ENCODE measurements at places on chromosomes 5 and 9.

DNA sequence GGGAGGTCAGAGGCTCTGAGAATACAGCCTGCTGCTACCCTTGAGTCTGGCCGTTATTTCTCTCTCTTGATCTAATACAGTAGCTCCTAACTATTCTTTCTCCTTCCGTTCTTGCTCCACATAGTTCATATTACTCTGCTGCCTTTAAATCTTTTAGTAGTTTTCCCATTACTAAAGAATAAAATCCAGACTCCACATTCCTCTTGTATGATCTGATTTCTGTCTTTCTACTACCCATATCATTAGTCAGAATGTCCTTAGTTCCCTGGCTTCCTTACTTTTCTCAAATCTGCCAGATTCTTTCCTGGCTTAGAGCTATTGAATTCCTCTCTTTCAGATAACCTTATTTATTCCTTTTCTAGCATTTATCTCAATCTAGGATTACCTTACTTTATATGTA, 40.0 kb downstream of the MARCHF6 start:
- DNase-seq = no peak

DNA sequence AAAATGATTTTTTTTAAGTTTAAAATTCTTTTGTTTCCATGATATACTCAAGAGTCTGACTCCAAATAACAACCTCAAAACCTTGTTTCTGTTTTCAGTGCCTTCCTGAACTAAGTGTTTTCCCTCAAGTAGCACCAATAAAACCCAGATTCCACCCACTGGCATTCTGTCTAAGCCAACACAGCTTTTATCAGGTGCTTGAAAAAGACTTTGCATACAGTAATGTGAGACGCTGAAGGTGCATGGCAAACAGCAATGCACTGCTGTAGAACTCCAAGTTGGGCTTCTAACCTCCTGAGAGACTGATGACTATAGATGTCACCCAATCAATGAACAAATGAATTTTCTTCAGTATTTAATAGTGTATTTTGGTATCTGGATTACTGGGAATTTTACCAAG, 95.7 kb downstream of the NFIB start:
- no peak for DNase-seq

GRCh38 chr9:27925815-27926214, 352.5 kb upstream of the C9orf72 start:
- no peak for DNase-seq

DNA sequence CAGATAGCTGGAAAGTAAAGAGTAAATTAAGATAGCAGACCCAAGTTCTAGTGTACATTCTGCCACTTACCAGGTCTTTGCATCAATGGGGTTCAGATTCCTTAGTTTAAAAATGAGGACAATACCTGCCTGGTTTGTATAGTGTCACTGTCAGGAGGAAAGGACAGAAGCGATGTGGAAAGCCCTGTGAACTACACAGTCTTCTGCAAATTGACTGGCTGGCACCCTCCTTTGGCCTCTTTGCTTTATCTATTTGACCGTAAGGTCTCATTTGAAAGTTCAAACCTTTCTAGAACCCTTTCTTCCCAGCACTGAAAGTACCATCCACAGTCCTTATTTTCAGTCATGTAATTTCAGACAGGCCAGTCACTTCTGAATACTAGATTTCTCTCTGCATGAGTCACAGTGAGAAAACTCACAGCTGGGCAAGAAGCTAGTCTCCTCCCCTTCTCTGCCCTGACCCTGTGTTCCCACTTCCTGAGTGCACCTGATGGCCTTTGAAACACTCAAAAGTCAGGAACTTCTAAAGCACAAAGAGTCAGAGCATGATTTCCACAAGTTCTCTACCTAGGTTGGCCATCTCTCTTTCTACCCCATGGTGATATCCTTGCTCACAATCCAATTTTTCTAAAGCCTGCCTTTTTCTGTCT, 91.3 kb upstream of the RASEF start:
- DNase-seq = no peak

GRCh38 chr5:173472164-173472563, 143.9 kb upstream of the STC2 start:
- DNase-seq = no peak

DNA sequence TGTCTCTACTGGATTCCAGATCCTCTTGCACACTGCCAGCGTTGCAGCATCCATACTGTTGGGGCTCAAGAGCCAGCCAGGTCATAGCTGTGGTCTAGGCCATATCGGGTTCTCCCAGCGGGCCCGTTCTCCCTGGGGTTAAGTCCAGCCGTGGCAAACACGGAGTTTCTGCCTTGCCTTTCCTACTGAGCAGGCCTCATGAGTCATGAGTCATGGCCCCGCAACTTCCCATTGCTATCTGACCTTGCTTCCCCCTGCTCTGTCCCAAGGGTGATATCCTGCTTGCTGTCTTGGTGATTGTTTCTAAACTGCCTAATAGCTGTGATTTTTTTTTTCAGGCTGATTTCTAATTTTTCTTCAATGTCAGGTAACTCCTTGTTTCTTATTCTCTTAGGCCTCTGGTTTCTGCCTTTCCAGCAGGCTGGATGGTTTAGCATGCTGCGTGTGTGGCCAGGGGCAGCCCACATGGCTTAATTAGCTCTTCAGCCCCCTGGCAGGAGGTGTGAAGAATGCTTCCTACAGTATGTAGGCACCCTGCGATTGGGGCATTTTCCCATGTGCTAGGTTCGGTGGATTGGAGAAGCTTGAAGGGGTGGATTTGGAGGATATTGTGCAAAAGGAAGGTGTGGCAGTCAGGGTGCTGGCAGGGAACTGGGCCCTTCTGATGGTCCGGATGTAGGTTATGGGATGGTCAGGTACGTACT, 18.7 kb downstream of the DAPK1 start:
- no peak for DNase-seq

DNA sequence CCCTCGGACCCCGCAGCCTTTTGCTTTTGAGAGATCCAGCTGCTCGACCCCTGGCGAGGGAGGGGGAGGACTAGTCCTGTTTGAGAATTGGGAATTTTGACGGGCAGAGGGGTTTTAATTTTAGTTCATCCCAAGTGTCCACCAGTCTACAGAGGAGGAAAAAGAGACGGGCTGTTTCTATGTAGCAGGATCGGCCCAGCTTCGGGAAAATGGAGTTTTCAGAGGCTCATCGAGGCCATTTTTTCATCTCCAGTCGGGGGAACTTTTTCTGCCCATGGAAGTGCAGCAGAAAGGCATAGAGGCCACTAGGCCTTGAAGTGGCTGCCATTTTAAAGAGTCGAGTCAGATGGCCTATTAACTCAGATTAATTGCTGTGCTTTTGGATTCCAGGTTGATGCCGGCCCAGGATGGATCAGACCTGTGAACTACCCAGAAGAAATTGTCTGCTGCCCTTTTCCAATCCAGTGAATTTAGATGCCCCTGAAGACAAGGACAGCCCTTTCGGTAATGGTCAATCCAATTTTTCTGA, 1.2 kb downstream of the NSD1 start:
- no peak for DNase-seq

DNA sequence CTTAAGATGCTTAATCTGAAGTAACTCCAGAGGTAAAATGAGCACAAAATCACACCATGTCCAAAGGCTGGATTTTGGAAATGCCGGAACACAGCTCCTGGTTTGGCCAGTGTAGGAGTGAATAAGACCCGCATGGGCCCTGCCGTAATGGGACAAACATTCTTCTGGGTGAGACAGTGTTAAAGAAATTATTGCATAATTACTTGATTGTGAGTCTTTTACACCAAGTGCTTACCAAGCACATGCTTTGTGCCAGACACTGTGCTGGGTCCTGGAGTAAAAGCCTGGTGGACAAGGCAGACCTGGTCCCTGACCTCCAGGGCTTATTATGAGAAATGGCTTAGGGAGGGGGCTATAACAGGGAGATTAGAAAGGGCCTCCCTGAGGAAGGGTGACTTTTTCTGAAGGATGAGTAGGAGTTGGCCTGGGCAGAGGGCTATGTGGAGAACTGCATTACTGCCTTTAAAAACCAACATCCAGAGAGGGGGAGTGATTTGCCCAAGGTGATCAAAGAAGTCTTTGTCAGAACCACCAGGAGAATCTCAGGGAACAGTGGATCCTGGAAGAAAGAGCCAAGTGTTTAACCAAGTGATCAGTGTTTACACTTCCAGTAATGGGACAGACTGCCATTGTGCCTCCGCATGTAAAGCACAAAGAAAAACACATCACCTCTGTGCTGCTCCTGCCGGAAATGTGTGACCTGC, 3.5 kb downstream of the PDE6A start:
- DNase-seq = no peak

GRCh38 chr5:67021962-67022361, 174.6 kb downstream of the CD180 start:
- DNase-seq = no peak

DNA sequence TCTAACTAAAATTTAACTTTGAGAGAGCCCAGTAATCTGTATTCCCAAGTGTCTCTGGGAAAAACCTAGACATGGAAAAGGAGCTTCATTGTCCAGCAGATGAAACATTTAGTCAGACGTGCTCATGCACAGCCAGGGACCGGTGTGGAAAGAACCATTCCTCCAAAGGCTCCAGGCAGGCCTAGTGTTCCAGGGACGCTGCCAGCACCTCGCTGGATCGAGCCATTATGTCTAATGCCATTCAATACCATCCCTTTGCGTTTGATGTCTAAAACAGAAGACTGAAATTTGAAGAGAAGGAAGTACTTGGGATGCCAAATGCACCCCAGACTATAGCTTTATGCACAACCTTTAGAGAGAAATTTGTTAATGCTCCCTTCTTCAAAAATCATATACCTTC, 1.4 kb upstream of the CHSY3 start:
- no peak for DNase-seq

- no peak for DNase-seq
Observed at GRCh38 chr5:93941897-93942296, 200.5 kb upstream of the POU5F2 start.

DNA sequence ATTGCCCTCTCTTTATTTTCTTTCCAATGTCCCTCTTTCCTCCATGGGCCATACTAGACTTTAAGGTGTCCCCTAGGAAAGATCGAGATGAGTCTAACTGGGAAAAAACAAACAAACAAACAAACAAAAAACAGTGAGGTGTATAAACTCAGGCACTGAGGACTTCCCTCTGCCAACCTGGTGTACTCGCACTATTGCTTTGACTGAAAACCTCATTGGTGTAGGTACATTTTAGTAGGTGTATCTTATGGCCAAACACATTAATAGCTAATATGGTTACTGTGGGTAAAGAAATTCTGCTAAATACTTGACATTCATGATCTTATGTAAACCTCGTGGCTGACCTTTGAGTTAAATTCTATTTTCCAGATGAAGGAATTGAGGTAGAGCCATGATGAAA, 74.3 kb downstream of the TNC start:
- no peak for DNase-seq

DNA sequence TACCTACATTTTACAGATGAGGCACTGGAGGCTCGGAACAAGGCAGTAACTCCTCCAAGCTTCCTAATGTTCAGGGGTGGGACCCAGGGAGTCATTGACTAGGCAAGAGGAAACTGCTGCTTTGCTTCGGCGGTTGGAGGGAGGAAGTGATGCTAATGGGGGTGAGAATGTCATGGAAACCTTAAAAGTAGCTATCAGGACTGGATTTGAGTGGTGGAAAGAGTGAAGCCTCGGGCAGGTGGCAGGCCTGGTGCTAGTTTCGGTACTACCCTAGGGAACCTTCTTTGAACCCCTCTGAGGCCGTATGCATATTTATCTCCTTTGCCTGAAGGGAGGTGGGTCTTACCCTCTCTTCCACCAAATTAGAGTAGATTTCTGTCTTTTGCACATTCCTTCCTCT, 1.6 kb downstream of the BSPRY start:
- no peak for DNase-seq

- DNase-seq = no peak
Observed at GRCh38 chr5:32677023-32677422, 34.1 kb upstream of the NPR3 start.

- DNase-seq = no peak
Observed at GRCh38 chr5:122500245-122501088, 188.4 kb downstream of the SNCAIP start.

DNA sequence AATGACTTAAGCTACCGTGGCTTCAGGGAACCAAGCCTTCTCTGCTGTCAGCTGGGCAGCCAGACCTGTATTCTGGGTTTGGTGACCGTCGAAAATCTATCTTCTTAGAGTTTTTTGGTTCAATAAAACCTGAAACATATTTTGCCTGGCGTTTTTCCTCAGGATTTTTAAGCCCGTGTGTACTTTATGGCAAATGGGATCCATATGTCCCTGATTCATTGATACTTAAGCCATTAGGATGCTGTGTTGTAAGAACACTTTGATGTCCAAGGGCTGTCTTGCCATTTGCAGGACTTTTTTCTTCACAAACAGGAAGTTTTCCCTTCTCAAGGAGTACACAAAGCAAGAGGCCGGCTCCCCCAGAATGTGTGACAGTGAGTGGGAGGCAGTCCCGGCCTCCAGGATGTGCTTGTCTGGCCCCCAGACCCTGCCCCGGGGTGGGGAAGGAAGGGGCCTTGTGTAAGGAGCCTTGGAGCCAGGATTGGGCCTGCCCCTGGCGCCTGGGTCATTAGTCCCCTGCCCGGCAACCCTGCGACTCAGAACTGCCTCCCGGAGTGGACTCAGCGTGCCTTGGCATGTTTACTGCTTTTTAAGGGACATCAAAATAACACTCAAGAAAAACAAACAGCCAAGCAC, 83.4 kb upstream of the SMIM23 start:
- DNase-seq = no peak

GRCh38 chr9:8078641-8079140, 279.1 kb upstream of the DMAC1 start:
- DNase-seq = no peak
